ENCODE measurements at places on chromosomes 5 and 9.

DNA sequence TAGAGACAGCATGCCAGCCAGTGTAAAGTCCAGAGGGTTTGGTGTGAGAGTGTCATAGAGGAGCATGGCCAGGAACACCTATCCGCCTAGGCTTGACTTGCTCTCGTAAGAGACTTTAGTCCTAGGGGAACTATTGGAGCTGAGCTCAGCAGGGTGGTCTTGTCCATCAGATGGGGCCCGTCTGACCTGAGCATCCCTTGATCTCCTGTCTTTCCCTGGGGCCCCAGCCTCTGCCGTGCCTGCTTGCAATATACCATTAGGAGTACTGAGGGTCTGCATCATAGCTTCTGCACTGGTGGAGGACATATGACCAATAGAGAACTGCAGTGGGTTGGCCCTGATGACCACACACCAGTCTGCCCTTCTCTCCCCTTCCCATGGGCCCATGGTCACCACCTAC lies 251.0 kb downstream of the TUSC1 start:
- no peak for DNase-seq

DNA sequence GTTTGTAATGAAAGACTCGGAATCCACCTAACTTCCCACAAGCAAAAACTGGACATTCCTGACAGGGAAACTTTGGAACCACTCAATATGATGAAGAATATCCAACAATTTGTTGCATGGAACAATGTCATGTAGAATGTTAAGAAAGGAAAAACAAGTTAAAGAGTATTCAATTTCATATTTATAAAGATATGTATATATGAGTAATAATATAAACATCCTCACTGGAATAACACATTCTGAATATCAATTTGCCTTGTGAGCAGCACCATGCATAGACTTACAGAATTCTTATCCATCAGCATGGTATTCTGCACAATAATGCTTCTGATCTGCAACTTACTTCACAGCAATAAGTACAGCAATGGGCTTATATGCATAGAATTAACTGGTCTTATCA lies 650.3 kb downstream of the SEMA5A start:
- DNase-seq: no peak

- no peak for DNase-seq
These were observed 90.8 kb downstream of the MACROH2A1 start for GRCh38 chr5:135308245-135308644.

DNA sequence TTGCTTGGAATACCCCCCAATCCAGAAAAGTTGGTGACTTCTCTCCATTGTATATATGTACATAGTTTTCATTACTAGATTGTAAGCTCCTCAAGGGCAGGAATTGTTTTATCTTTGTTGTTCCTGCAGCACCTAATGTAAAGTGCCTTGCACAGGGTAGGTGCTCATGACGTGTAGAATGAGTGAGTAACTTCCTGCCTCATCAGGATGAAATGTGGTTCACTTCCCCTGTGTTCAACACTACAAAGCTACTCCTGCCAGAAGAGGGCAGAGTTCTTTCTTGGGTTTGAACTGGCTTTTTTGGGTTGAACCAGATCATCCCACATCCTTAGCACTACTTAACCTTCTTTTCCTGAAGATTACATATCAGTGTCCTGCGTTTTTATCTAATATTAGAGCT lies 23.9 kb downstream of the GTF3C4 start:
- DNase-seq: no peak

DNA sequence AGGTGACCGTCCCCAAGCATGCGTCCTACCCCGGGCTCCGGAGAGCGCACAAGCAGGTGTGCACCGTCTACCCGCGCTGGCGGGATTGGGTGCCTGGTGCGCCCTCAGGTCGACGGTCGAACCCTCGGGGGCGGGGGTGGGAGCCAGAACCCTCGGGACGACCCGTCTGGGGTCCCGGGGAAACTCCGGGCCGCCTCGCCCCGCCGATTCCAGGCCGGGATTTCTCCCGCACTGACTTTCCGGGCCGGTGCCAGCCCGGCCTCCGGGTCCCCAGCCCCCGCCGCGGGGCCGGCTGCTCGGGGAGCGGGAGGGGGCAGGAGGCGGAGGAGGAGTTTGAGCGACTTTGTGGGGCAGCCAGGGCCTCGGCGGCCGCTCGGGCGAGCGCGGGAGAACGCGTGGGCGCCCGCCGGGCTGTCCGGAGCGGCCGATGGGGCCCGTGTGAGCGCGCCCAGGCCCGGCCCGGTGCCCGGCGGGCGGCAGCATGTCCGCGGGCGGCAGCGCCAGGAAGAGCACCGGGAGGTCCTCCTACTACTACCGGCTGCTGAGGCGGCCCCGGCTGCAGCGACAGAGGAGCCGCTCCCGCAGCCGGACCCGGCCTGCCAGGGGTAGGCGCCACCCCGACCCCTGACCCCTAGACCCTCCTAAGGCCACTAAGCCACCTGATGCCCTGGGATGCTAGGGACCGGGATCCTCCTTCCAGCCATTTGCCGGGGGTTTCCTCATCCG lies at the start of gene DAB2IP:
TSS of gene DAB2IP (plus strand) at position 340 of the 726 bp plus-strand sequence. CDS start at position 482, 142 bp downstream.
- DNase-seq: no peak

All from GM12891 (cell line).